ENCODE measurements at places on chromosomes 11 and 22.

- DNase-seq, result no peak
These were observed 18.8 kb downstream of the ADORA2A start for GRCh38 chr22:24446260-24446611.

DNA sequence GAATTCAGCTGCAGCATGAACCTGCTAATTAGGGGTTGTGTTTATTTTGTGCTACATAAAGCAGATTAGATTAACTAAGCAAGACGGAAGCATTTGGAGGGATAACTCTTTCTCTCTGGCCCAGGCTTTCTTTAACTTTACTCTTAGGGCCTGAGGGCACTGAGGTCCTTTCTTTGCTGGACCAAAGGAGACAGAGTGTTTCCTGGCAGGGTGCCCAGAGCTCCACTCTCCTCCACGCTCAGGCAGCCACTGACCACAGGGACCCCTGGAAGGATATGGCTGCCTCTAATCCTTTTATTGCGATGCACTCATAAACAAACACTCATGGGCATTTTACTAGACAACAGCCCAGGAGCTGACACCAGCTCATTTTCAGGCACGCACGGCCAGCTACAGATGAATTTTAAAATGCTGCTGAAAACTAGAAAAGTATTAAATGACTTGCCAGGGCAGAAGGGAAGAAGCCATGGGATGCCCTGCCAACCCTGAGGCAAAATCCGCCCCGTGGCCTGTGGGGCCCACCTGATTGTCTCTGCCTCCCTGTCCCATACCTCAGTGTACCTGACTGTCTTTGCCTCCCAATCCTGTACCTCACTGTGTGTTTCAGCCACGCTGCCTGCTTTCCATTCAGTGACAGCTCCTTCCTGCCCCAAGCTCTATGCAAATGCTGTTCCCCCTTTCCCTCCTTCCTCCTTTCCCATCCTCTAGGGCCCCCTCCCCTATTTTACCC, 192.6 kb upstream of the NAV2 start:
- no peak for DNase-seq

GRCh38 chr11:76047231-76047630, 159.1 kb downstream of the WNT11 start:
- DNase-seq, result no peak

- no peak for DNase-seq
These were observed 24.2 kb upstream of the KRTAP5-6 start for GRCh38 chr11:1672613-1673350.

DNA sequence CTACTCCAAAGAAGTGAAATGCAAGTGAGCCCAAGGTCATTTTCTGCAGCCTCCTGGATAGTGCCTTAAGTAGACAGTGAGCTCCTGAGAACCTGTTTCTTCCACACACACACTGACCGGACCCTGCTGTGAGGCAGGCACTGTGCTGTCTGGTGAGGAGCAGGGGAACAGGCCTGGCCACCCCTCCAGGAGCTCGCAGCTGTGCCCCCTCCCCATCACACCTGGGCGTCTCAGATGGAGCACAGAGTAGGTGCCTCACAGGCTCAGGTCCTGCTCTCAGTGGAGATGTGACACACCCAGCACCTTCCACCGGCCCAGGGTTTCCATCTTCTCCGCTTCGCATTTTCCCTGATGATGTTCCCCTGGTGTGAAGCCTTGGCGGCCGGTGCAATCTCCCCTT, 174.9 kb downstream of the ST3GAL4 start:
- no peak for DNase-seq

DNA sequence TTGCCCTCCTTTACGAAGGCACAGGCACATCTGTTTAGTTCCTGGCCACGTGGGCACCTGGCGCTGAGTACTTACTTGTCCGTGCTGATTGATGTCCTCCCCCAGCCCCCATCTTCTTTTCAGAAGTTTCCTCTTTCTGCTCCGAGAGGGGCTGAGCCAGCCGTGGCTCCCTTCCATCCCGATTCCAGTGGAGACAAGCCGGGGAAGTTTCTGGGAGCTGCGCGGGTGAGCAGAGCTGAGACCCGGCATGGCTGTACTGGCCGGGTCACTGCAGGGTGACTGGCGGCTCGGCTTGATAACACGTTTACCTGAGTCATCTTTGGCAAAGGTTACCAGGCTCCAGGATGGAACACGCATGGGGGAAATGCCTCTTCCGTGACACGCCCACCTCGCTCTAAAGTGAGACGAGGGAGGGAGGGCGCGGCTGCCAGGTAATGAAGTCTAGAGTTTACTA, 45.4 kb upstream of the ATXN10 start:
- no peak for DNase-seq

- no peak for DNase-seq
These were observed 198.1 kb upstream of the SEZ6L start for GRCh38 chr22:25970999-25971811.

GRCh38 chr22:49271831-49272230, 555.8 kb downstream of the BRD1 start:
- DNase-seq, result no peak

DNA sequence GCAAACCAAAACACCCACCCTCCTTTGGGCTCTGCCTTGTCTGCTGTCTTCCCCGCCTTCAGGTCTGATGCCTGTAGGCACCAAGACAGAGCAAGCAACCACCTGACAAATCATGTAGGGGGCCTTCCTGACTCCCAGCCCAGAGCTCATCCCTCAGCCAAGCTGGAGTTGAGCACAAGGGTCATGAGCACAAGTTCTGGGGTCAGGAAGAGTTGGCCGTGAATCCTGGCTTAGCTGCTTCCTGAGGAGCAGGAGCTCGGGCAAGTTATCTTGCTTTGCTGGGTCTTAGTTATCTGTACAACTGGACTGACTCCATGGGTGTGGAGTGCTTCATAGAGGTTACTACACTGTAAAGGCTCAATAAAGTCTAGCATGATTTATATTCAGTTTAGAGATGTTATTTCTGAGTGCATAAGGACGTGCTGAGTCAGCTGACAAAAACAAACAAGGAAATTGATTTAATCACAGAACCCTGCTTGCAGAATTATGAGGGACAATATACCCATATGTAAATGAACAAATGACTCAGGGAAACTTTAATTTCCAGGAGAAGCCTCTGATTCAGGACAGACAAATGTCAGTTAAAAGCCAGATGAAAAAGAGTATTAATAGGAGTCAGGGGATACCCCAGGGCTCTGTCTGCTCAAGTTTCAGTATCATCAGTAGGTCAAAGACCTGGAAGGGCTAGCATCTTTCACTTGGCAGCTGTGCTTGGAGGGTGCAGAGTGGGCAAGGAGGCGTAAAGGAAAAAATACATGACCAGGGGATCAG, 15.0 kb upstream of the APOA1 start:
- DNase-seq, result no peak

GRCh38 chr11:126597041-126597440, 241.6 kb downstream of the ST3GAL4 start:
- DNase-seq, result no peak

DNA sequence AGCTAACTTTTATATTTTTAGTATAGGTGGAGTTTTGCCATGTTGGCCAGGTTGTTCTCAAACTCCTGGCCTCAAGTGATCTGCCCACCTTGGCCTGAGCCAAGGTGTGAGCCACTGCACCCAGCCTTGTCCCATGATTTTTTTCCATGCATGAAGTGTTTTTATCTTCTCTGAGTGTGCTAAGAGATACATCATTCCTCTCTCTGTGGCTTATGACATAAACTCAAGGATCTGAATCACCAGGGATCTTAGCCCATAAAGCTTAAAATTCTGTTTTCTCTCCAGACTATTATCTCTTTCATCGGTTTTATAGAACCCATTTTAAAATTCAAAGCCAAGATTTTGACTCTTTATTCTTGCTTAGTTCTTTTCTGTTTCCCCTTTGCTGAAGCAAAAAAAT, 48.4 kb upstream of the C11orf58 start:
- DNase-seq, result no peak

GRCh38 chr22:31274017-31274416, 18.3 kb downstream of the PIK3IP1 start:
- DNase-seq, result no peak

GRCh38 chr11:56688554-56689100, 10.3 kb upstream of the OR9G1 start:
- DNase-seq, result no peak

GRCh38 chr11:27213232-27213660, 149.8 kb downstream of the CCDC34 start:
- DNase-seq, result no peak

DNA sequence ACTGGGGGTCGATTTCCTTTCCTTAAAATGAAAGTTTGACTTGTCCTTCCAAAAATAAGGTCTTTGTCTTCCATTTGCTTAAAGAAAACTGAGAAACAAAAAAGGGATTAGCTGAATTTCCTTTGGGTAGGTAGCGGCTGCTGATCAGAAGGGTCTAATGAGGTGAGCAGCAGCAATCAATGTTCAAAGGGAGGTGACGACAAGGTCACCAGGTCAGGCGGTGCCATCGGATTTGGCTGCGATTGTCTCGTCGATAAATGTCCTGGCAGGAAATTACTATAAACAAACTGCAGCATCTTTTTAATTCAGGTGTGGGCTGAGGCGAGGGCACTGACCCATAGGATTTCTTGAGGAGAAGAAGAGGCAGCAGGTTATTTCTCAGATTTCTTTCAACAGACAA, 480.1 kb downstream of the NTM start:
- DNase-seq, result no peak

Data from NCI-H2107 (cell line).